ENCODE measurements at places on chromosomes 11 and 22.

DNA sequence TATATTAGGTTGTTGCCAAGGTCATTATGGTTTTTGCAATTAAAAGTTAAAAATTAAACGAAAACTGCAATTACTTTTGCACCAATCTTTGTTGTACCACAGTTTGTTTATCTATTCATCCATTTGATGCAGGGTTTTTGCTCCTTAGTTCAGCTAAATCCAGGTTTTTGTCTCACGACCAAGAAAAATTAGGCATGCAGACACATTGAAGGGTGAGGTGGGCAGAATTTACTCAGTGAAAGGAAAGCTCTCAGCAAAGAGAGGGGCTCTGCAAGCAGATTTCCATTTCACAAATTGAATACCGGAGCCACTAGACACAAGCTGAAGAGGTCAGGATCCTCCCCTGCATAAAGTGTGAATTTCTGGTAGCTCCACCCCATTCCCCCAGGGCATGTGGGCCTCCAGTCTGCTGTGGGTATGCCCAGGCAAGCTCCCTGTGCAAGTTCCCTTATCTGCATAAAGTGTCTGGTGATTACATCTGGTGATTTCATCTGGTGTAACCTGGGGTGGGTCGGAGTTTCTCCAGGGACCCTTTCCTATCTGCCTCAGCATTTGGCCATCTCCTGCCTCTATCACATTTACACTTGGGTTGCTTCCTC, 33.3 kb downstream of the APOL6 start:
- DNase-seq = no peak

DNA sequence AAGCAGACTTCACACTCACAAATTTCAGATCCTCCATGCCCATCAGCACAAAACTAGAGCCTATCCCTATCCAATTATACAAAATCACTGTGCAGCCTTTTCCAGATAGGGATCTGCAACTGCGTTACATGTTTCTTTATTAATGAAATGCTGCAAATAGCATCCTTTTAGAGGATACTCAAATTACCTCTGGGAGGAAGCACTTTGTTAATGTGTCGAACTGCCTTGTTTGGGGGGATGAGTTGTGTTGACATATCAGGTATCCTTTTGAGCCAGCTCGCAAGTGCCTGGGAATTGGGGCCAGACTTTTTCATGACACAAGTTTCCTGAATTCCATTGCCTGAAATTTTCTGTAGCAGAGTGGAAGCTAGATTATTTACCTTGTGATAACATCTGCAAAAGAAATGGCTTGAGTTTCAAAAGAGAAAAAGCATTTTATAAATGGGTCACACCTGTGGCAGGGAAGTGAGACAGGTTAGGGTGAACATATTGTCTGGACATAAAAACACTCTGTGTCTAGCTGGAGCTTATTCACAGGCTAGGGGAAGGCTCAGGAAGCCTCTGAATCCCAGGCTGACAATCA, 299.1 kb upstream of the MTNR1B start:
- no peak for DNase-seq

DNA sequence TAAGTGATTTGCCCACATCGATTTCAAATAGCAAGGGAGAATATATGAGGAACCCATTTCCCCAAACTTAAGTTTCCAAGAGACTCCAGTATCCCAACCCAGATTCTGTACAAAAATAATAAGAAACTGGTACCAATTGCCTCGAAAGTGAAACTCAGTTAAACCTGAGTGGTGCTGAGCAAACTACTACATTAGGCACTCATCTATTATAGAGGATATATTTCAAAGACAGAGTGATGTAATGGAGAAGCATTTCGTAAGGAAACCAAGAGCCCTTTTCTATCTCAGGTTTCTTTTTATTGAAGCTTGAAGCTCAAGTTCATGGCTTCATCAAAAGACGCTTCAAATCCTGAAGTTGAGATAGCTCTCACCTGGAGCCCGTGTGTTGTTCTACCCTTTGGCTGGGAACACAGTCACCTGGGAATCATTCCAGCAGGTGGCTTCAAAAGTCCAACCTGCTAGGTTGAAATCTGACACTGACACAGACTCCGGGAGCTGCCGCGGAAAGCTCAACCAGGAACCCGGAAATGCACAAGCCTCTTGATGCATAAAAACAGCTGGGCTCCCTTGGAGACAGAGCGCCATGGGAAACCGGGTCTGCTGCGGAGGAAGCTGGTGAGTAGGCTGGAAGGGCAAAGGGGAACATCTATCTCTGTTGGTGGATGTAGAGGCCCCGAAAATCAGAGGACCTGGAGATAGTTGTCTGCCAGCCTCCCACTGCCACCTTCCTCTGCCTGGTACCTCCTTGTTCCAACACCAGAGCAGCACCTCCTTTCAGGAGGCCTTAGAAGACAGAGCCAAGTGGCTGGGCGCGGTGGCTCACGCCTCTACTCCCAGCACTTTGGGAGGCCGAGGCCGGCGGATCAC, at the start of gene C11orf52:
C11orf52 (plus strand) TSS at position 524 of the 867 bp plus-strand sequence; CDS start at position 584, 60 bp downstream.
- DNase-seq = peak; percentile 64

GRCh38 chr11:132962041-132962440, 570.3 kb downstream of the OPCML start:
- no peak for DNase-seq

- peak; percentile 63 for DNase-seq
Observed at GRCh38 chr22:27474711-27475547, 326.6 kb downstream of the MN1 start.

- no peak for DNase-seq
Observed at GRCh38 chr11:3982431-3982830, 112.2 kb upstream of the RRM1 start.

DNA sequence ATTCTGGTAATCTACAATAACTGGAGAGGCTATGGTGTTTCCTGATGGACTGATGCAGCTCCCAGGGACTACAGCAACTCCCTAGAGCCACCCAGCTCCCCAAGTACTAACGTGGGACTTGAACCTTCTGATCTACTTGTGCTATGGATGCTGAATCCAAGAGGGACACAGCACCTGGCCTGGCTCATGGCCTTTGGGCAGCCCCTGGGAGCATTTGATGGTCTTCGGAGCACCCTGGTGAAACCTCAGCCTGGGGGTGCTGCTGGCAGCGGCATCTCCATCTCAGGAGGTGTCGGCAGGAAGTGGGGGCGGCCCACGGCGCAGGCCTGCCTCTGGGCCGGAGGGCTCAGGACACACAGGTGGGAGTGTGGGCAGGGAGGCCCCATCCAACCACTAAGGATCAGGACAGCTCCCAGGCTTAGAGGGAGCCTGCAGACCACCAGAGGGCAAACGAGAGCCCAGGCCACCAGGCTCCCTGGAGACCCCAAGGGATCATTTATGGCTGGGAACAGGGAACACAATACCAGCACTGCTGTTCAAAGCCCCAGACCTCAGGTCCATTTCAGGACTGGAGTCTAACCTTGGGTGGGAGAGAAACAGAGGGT, 8.7 kb downstream of the EHD1 start:
- no peak for DNase-seq

DNA sequence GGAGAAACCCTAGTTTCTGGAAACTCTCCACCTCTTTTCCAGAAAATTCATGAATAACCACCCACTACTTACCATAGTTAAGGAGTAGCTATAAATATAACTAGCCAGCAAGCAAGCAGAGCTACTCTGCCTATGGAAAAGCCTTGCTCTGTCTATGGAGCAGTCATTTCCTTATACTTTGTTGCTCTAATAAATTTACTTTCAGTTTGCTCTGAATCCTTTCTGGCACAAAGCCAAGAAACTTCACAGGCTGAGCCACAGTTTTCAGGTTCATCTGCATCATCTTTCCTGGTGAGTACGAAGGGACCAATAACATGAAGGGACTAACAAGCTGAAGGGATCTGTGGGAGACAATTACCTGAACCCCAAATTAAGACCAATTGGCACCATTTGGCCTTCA, 4.6 kb downstream of the OR4C45 start:
- DNase-seq = no peak

DNA sequence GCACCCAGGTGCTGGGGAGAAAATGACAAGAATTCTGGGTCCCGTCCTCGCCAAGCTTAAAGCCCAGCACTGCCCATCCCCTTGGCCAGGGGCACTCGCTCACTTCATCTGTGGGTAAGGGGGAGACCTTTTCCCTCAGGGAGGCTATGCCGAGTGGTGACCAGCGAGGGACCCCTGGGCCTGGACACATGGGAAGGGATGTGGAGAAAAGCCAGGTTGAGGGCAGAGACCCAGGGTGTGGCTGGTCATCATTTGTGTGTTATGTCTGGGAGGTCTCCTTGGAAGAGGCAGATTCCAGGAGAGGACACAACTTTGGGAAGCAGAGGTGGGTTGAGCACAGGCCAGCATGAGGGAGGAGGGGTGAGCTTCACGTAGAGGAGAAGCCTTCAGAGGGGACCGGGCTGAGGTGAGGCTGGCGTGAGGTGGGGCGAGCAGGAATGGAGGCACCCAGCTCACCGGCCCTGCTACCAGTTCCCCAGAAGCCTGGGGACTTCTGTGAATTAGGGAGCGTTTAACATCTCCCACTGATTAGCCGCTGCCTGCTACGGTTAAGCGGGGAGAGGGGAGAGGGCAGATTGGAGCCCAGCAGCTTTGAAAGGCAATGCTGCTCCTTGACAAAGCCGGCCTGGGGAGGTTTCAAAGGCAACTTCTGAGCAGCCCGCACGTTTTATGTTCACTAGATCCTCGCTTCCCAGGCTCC, 25.8 kb upstream of the NECTIN1 start:
- DNase-seq = no peak

- peak; percentile 66 for DNase-seq
Observed at GRCh38 chr22:46777609-46777970, 15.1 kb downstream of the TBC1D22A start.

- DNase-seq = no peak
Observed at GRCh38 chr22:45507798-45508197, 5.1 kb downstream of the FBLN1 start.

DNA sequence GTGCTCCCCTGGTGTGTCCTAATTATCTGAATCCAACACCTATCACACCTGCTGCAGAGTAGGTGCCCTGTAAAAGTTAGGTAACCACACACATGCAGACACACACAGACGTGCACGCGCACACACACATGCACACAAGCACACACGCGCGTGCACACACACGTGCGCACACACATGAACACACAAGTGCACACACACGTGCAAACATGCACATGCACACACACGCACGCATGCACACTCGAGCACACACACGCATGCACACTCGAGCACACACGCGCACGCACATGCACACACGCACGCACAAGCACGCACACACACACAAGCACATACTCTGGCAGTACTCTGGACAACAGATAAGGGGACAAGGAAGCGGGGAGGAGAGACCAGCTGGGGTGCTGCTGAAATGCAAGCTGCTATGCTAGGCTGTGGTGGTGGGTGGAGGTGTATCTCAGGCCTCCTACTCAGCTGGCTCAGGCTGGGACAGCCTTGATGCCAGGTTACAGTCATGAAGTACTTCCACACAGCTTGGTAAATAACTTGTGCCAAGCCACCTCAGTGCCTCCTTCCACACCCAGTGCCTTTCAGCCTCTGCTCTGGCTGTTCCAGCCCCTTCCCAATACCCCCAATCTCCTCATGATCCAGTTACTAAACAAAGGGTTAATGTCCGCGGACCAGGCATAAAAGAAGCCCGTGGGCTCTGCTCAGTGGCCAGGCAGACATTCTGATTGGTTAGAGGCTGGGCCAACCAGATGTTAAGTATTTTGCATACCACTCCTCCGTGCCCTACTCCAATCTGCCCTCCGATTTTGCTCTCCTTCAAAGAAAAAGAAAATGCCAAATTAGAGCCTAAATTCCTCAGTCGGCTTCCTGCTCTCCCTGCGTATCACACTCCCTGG, 374.1 kb downstream of the TENM4 start:
- no peak for DNase-seq

- DNase-seq = no peak
Observed at GRCh38 chr11:43581370-43582023, 99.0 kb upstream of the HSD17B12 start.

- peak; percentile 49 for DNase-seq
Observed at GRCh38 chr22:26169315-26170111, at the start of gene SEZ6L. TSS of gene SEZ6L (plus strand) at chr22:26169462. CDS start at chr22:26169670, 208 bp downstream.

DNA sequence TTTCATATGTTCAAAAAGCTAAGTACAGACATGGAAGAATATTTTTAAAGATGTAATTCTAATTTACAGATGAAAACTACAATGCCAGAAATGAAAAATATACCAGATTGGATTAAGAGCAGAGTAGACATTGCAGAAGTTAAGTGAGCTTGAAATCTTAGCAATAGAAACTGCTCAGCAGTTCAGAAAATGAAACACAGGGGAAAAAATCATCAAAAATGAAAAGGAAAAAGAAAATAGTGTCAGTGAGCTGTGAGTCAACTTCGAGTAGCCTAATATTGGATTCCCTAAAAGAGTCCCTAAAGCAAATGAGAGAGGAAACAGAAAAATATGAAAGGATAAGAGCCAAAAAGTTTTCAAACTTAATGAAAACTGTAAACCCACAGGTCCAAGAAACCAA, 25.8 kb upstream of the IL10RA start:
- no peak for DNase-seq

DNA sequence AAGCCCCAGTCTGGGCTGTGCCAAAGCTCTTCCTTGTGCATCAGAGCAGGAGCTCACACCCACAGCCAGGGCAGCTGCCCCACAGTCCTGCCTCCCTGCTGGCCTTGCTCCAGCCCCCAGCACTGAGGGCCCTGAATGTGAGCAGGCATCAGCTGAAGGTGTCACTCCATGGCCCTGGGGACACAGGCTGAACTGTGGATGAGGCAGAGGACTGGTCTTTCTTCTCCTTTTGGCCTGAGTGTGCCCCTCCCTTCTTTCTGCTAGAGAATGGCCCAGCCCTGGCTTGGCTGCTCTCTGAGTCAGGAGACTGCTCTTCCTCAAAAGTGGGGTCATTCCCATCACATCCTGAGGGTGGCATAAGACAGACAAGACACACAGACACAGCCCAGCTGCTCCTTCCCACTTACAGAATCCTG, 16.2 kb downstream of the OTOG start:
- no peak for DNase-seq

GRCh38 chr11:115776916-115777315, 272.7 kb upstream of the CADM1 start:
- DNase-seq = peak; percentile 47

- DNase-seq = no peak
Observed at GRCh38 chr22:27173530-27173929, 516.1 kb downstream of the MIAT start.

GRCh38 chr11:2570841-2571597, 126.2 kb downstream of the KCNQ1 start:
- DNase-seq = peak; percentile 26

GRCh38 chr11:47177846-47178245, 1.2 kb upstream of the ARFGAP2 start:
- no peak for DNase-seq

DNA sequence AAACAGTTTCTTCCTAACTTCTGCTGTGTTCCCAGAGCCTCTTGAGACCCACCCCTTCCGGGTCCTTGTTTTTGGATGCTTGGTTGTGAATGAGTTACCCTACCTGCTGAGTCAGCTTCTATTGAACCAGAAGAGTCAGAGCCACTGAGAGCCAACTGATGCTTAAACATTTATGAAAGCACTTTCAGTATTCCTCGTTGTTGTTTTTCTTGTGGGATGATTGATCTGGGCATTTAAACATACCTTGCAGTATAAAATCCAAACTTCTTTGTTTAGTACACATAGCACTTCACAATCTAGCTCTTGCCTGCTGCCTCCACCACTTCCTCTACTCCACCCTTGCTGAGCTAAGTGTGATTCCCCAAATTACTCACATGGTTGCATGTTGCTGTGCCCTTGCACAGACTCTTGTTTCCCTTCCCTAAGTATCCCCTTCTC, 5.5 kb downstream of the PRSS23 start:
- DNase-seq = no peak
